Hematopoietic multipotent progenitor cell treated with erythropoietin and hydrocortisone succinate and interleukin-3 and kit ligand, for 17 days (in vitro differentiated cells): ENCODE measurements at places on chromosomes 5 and 9.

DNA sequence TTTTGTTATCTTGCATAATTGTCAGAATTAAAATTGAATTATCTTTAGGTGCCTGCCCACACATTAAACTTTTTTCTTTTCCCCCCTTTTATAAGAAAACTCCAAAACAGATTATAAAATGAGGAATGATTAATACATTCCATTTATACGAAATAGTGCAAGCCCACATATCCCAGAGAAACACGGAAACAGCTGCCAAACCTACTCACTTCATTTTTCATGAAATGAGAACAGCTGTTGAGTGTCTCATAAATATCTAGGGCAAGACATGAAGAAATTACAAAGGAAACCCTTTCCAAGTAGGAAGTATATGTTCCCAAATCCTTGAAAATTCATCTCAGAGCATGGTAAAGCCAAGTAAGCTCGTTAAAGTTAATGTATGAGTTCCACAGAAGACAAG lies 459.4 kb upstream of the NMUR2 start:
- DNase-seq, result no peak

GRCh38 chr9:97311798-97312500 lies 4.5 kb downstream of the CCDC180 start:
- DNase-seq, result no peak

GRCh38 chr9:70395652-70396051 lies 18.8 kb downstream of the KLF9 start:
- no peak for DNase-seq

DNA sequence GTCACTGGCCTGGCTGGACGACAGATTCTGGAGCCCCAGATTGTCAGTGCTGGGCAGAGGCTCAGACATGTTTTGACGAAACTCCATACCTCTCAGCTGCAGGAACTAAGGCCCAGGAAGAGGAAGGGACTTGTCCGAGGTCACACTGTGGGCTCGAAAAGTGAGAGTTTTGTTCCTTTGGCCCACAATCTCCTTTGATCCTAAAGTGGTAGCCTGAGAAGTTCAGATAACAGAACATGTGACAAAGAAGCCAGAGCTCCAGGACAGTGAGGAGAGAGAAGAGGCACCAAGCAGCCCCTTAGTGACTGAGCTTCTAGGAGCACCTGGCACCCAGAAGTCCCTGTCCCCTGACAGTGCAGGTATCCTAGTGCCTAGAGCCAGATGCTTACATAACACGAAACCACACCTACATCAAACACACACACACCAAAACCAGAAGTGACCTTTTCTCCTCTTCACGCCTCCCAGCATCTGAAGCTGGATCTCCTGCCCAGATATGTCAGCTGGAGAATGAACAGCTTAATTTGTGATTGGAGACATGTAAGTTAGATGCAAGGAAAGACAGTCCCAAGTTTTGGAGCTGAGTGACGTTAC lies 88.9 kb downstream of the ADRB2 start:
- DNase-seq, result no peak

DNA sequence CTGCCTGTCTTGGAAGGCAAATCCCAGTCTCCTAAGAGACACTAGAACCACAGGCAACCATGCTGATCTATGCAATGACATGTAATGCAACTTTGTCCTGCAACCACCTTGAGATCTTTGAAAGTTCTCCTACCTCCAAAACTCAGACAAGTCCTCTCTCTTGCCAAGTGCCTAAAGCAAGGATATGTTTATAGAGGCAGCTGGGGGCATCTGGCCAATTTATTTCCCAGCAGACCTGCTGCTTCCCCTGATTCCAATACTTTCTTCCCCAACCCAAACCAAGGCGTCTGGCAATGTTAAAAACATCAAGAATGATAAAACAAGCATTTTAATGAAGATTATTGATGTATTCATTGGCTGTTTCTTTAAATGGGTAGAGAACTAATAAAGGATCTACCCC lies 138.4 kb downstream of the DOCK8 start:
- no peak for DNase-seq
